ENCODE measurements at places on chromosomes 16 and 17.

DNA sequence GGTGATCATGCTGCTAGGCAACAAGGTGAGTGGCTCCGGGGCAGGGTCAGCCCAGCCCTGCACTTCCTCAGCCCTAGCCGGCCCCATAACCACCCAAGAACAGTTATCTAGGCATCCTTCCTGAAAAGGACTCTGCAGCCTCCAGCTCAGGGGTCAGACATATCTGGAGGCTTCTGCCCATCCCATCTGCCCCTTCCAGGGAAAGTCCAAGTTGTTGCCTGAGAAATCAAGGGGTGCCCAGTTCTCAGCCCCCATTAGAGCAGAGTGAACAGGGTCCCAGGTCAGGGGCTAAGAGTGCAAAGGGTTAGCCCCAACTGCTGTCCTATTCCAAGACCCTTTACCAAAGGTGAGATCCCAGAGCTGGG, 4.1 kb upstream of the NHERF1 start:
- no peak for DNase-seq

DNA sequence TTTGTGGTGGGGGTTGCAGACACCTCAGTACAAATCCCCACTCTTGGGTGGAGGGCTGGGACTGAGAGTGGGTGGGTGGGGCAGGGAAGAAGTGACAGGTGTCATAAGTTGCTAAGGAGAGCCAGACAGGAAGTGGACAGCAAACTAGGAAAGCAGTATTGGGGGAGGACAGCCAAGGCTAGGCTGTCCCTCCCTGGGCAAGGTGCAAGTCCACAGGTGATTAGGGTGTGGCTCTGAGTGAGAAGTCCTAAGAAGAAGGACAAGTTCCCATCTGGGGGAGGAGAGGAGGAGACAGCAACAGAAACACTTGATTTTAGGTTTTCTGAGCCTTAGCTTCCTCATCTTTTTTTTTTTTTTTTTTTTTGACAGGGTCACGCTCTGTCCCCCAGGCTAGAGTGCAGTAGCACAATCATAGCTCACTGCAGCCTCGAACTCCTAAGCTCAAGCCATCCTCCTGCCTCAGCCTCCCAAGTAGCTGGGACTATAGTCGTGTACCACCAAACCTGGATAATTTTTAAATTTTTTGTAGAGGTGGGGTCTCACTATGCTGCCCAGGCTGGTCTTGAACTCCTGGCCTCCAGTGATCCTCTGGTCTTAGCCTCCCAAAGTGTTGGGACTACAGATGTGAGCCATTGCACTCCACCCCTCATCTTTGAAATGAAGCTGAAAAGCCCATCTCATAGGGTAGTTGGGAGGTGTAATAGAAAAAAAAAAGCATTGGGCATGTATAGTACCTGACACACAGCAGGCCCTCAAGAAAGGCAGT, 2.5 kb downstream of the MAPK3 start:
- no peak for DNase-seq

- no peak for DNase-seq
Measured at GRCh38 chr17:29032857-29033197, 10.1 kb upstream of the PIPOX start.

DNA sequence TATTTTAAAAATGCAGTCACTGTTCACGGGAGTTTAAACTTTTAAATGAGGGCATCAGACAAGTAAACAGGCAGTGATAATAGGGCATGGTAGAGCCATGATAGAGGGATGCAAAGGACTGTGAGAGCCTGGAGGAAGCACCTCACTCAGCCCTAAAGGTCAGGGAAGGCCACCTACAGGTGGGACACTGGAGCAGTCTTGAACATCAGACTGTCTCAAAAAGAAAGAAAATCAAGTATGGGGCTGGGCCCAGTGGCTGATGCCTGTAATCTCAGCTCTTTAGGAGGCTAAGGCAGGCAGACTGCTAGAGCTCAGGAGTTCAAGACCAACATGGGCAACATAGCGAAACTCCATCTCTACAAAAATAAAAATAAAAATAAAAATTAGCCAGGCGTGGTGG, 31.0 kb upstream of the DHRS7B start:
- DNase-seq, result no peak

DNA sequence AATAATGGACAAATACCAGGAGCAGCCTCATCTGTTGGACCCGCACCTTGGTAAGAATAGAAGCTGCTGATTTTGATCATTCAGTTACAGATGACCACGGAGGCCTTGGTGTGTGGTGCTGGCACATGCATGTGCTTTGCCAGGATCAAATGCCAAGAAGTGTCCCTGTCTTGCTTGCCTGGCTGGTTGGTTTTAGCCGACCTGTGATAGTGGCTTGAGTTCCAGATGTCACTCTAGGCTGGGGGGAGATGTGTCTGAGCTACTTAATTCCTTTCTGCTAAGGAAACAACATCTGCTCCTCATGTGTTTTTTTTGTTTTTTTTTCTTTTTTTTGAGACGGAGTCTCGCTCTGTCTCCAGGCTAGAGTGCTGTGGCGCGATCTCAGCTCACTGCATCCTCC, 4.3 kb downstream of the TBCD start:
- no peak for DNase-seq

DNA sequence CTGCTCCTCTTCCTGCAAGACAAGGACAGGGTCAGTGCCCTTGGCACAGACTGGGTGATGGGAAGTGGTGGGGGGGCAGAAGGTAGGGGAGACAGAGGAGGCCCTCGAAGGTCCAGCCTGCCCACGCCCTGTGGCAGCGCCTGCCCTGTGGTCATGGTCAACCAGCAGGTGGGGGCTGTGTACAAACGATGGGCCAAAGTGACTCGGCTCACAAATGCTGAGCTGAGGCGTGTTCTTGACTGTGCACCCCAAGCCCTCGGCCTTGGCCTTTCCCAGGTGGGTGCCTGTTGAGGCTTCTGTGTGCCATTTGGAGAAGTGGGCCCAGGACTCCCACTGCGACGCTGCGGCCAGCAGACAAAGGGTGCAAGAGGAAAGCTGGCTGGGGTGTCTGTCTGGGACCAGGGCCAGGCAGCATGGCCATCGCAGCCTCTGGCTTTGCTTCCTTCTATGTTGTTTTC, 22.6 kb downstream of the MXRA7 start:
- DNase-seq, result no peak

- no peak for DNase-seq
Measured at GRCh38 chr17:32117399-32117798, 24.9 kb upstream of the RHOT1 start.

DNA sequence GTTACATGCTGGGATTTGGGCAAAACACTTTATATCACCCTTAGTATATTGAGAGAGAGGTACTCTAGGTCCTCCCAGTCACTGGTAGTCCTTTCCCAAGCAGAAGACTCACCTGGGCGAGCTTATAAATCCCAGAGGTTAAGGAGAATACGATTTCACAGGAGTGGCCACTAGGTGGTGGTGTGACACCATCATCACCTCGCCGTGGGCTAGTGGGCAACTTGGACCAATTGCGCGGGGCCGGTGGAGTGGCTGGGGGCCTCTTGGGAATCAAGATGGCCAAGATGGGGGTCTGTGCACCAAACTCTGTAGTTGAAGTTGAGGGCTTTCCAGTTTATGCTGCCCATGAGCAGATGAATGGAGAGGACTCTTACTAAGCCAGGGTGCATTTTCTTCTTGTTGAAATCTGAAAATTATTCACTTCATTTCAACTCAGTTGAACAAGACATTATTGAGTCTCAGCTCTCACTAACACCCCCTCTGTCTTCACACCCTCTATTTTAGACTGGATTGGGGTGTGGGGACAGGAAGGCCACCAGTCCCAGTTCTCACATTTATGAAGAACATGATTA, 38.2 kb upstream of the PIRT start:
- DNase-seq, result no peak

GRCh38 chr16:83482545-83483162, 325.1 kb upstream of the HSBP1 start:
- DNase-seq, result no peak

DNA sequence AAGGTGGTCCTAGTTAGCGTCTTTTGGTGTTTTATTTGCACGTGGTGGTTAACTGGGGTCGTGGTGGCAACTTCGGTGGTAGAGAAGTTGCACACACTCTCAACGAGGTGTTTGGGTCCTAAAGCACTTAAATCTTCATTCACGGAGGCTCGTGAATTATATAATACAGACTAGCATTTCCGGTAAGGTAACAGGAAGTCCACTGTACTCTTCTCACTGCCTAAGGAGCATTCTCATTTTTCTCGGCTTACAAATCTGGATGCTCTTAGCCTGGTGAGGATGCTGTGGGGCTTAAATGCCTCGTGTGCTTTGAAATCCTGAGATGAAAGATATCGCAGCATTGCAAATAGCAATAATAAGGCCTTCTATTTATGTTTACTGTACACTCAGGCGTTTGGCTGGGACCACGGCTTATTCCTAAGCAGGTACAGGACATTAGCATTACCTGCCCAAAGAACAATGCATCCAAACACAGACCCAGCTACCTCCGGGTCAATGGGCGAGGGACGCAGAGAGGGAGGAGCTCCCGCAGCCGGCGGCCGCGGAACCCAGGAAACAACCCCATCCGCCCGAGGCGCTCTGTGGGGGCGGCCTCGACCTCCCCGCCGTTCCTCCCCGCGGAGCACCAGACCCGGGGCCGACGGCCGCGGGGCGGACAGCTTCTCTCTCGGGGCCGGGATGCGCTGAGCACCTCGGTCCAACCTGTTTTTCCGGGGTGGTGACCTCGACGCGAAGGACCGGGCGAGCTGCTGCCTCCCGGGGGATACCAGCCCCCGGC, 856 bp downstream of the DNAJA2 start:
- no peak for DNase-seq

GRCh38 chr17:17205368-17206123, 587 bp downstream of the PLD6 start:
- no peak for DNase-seq

GRCh38 chr16:11384956-11385586, 39.8 kb downstream of the RMI2 start:
- no peak for DNase-seq

DNA sequence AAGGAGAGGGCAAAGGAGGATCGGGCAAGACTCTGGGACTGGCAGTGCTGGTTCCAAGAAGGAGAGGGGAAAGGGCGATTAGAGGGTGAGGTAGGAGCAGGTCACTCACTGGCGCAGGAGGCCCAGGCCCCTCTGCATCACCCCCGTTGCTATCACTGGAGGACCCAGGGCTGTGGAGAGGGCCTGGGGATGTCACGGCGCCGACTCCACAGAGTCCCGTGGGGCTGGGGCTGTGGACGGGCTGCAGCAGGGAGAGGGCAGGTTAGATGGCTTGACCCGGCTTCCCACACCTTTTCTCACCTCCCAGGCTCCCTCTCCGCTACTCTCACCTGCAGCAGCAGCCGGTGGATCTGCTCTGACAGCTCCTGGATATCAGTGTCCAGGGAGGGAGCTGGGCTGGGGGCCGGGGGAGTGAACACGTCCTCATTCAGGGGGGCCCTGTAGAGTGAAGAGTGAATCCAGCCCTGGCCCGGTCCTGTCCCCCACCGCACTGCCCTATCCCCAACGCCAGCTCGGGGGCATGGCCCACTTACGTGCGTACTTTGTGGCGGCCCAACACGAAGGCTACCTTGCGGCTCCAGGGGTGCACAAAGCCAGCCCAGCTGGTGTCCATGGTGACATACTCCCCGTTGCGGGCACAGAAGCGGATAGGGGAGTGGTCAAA, 4.9 kb downstream of the PER1 start:
- no peak for DNase-seq

GRCh38 chr16:72124148-72124547, 30.5 kb downstream of the DHX38 start:
- no peak for DNase-seq

DNA sequence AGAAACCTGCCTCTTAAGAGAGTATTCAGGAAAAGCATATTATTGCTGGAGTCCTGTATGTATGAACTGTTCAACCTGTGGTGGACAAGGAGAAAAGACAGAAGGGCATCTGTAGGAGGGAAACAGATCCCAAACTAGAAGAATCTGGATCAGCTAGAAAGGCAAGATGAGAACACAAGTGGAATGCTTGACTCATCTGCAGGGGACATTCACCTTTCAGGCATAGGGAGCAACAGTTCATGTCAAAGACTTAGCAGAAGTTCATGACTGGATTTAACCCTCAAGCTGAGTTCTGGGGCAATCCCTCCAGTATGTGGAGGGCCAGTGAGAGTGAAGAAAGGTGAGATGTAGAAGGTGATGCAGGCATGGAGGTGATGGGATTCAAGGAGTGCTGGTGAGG, 135.9 kb upstream of the DYNLRB2 start:
- no peak for DNase-seq

DNA sequence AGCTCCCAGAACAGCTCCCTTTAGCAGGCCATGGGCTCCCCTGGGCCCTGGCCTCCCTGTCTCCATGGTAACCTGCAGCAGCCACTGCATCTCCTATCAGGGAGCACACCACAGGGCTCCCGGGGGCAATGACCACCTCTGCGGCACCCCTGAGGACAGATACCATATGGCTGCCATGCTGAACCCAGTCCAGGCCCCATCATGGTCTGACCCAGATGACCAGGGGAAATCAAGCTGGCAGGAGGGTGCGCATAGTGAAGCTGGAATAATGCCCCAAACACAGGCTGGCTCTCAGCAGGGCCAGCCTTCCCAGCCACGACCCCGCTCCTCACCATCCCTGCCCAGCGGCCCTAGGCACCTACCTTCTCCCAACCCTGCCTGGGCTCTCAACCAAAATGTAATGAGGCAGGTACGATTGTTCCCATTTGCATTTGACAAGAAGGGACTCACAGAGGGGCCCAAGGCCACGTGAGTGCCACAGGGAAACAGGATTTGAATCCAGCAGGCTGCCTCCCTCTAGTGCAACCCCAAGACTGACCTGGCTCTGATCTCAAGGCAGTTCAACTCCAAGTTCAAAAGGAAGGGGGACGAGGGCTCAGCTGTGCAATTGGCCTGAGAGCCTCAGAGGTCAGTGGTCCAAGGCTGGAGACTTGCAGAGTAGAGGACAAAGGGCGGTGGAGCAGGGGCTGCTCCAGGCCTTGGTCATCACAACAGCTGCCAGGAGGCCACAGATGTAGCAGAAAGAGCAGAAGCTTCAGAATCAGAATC, 2.4 kb downstream of the RUNDC3A start:
- DNase-seq, result no peak

- DNase-seq, result no peak
Measured at GRCh38 chr17:4032245-4032644, 68.0 kb upstream of the ATP2A3 start.

DNA sequence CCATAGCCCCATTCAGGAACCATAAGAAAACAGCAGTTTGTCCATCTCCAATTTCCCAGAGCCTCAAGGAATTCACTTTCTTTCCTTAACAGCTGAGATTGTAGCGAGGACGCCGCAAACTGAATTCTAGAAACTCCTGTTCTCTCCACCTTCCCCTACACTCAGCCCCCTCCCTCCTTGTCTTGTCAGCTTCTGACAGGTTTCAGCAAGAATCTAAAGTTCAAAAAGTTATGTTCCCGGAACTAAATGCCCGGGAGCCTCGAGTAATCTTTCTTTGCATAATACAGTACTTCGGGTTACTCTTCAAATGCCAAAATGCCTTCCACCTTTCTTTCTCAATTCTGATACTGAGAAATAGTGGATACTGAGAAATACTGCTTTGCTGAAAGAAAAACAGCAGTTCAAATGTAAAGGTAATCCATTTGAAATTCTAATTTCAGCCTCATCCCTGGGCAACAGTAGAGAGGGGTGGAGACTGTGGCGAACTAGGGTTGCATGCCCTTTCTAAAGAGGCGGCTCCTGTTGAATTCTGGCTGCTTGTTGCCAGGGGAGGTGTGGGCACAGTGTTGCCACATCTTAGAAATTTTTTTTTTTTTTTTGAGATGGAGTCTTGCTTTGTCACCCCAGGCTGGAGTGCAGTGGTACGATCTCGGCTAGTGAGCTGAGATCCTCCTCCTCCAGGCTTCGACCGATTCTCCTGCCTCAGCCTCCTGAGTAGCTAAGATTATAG, 63.5 kb upstream of the USP7 start:
- DNase-seq, result no peak

GRCh38 chr17:49580055-49580721, 4.5 kb downstream of the NXPH3 start:
- DNase-seq, result no peak

GRCh38 chr17:68238164-68238870, 9.5 kb upstream of the AMZ2 start:
- DNase-seq, result no peak

All from NCI-H2107 (cell line).